ENCODE measurements at places on chromosomes 5 and 9.

DNA sequence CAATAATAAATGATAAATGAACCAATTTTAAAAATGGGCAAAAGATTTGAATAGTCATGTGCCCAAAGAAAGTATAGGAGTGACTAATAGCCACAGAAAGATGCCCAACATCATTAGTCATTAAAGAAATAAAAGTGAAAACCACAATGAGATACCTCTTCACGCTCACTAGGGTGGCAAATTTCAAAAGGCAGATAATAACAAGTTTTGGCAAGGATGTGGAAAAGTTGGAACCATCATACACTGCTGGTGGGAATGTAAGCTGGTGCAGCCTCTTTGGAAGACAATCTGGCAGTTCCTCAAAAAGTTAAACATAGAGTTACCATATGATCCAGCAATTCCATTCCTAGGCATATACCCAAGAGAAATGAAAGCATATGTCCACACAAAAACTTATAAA, 1819.8 kb downstream of the MAT2B start:
- peak; percentile 73 for DNase-seq

DNA sequence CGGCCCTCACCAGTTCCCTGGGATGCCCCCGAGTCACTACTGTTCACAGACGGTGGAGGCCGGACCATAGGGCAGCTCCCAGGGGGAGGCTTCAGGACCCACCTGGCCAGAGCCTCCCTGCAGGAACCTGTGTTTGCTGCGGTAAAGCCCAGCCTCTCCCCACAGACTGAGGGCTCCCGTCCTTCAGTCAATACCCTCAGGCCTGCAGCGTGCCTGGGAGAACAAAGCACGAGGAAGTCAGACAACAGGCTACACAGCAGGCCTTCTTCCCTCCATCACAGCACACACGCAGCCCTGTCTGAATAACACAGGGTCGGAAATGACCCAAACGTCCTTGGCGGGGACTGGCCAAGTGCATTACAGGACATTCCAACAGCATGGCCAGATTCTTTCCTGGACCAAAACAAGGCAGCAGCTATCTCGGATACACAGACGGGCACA, 34.4 kb downstream of the COL23A1 start:
- DNase-seq, result no peak

- DNase-seq, result no peak
These were observed 31.0 kb downstream of the CAMK4 start for GRCh38 chr5:111255169-111255568.

- peak; percentile 58 for DNase-seq
These were observed 291.1 kb upstream of the PDE4D start for GRCh38 chr5:60184606-60185005.

DNA sequence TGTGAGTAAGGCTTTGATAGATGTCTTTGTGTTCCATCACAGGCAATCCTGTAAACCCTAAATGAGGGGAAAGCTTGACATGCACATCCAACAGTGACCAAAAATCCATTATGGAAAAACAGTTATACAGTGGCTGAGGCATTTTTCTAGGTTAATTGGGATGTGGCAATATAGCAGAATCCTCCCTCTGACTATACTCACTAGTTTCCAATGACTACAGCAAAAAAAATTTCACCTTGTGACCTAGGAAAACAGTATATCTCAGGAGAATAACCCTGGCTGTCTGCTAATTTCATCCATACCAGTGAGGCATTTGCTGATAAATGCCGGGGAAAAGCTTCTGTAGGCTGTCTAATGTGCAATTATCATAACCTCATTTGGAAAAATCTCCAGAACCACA, 49.9 kb upstream of the SNCAIP start:
- DNase-seq, result peak; percentile 14

- no peak for DNase-seq
These were observed 14.9 kb downstream of the IL4 start for GRCh38 chr5:132688536-132689339.

DNA sequence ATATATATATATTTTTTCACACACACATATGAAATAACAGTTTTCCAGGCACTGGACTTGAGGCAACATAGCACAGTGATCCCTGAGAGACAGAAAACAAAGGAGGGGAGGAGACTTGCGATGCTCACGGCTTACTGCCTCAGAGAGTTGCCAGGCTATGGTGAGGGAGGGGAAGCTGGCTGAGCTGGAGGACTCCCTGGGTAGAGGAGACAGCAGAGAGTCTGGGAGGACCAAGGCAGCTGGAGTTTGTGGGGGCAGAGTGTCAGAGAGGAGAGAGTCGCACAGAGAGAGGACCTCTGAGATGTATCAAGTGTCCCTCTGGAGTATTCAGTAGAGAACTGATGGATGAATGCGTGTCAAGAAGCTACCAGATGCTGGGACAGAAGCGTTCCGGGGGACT, 23.1 kb upstream of the QSOX2 start:
- no peak for DNase-seq

- DNase-seq, result no peak
These were observed 13.0 kb upstream of the ABLIM3 start for GRCh38 chr5:149128023-149128875.

DNA sequence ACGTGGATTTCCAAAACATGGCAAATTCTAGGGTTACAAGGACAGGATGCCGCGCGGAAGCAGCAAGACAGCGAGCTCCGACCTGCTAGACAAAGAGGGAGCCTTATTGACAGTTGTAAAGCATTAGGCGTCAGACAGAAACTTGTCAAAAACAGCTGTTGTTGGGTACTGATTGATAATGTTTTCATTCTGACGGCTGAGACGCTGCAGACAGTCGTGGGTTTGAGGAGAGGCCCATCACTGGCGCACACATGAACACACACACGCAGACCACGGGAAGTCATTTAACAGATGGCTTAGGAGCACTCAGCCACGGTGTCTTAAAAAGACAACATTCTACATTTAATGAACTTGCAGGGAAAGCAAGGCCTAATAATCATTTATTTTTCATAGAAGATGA, 324.0 kb downstream of the NDUFS4 start:
- DNase-seq, result no peak

- DNase-seq, result peak; percentile 49
These were observed 112.4 kb downstream of the SSBP2 start for GRCh38 chr5:81638471-81638870.

DNA sequence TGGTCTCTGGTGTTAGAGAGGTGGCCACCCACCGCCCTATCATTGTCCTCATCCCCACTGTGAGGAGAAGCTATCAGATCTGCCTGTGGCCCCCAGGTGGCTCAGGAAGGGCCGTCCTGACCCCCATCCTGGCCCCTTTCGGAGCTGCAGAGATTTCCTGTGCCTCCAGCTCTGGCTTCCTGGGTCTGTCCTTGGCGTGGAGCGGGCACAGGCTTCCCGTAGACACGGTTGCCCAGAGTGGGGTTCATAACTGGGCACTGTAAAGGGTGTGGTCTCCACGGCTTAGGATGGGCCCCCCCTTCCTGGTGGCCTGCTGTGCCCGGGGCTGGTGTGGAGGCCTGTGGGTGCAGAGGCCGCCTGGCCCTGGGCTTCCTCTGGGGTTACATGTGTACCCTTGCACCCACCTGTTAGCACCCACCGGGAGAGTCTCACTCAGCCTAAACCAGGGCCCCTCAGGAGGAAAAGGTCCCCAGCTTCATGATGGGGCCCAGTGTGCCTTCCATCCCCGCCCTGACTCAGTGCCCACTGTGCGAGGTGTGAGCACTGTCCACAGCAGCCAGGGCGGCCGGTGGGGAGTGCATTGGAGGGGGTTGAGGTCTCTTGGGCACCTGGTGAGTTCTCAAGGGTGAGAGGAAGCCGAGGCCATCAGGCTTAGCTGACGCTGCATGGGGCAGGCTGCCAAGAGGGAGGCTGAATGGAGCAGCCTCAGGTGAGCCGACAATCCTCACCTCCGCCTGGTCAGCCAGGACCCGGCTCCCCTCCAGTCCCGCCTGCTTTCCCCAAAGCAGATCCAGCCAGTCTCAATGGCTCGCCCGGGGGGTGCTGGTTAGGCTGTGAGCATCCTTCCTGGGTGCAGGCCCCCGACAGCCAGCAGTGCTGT, 15.3 kb upstream of the AJM1 start:
- no peak for DNase-seq

GRCh38 chr5:95735406-95735805, 4.3 kb downstream of the RHOBTB3 start:
- DNase-seq, result peak; percentile 44

DNA sequence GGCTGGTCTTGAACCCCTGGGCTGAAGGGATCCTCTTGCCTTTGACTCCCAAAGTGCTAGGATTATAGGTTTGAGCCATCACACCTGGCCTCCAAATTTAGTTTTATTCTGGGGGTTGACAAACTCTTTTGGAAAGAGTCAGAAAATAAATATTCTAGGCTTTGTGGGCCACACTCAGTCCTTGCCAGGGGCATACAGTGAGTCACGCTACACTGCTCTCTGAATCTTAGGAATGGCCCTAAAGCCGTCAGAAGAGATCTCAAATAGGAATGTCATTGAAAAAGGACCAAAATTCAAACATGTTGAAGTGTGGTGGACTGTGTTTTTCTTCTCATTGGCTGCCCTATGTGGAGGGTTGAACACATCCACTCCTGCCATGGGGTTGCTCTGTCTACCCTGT, 127.7 kb upstream of the BASP1 start:
- peak; percentile 57 for DNase-seq

- DNase-seq, result no peak
These were observed 188.6 kb downstream of the CARTPT start for GRCh38 chr5:71907608-71908145.

GRCh38 chr5:57176350-57176857, 2.5 kb downstream of the GPBP1 start:
- peak; percentile 81 for DNase-seq

GRCh38 chr9:127368852-127369402, 28.0 kb upstream of the SLC2A8 start:
- no peak for DNase-seq

- DNase-seq, result no peak
These were observed 34.8 kb downstream of the BOD1 start for GRCh38 chr5:173581408-173582215.

DNA sequence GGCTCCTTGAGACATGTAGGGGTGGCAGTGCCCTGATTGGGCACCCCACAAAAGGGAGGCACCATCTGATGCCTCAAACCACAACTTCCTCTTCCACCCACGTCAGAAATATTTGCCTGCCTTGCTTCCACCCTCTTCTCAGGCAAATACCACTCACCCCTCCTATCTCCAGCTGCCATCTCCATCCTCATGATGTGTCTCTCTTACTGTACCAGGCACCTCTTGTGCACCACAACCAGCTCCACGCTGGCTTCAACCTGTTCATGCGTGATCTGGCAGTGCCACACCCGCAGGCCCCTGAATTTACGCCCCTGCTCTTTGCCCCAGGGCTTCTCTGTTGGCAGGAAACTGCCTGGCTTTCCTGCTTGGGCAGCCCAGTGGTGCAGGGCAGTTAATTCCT, 87.8 kb upstream of the HSPA9 start:
- DNase-seq, result no peak

- DNase-seq, result no peak
These were observed 21.5 kb downstream of the MYO10 start for GRCh38 chr5:16914584-16914983.

GRCh38 chr5:54804521-54804920, 180.9 kb downstream of the ESM1 start:
- peak; percentile 12 for DNase-seq

DNA sequence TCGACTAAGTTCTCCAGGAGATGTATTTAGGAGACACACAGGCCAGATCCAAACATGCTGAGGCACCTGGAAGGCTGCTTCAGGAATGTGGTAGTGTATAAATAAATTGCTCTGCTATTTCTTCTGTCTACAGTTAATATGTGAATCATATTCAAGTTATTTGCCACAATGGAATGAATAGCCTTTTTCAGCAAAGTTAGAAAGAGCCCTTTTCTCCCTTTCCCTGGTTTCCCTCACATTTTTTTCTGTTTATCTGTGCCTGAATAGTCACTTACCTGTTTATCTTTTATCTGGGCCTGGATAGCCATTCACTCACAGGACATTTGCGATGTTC, 44.1 kb upstream of the CLINT1 start:
- peak; percentile 23 for DNase-seq

All from astrocyte (in vitro differentiated cells and primary cell).